G401 (cell line): ENCODE measurements at places on chromosomes 1 and 21.

- DNase-seq = no peak
These were observed 76.4 kb downstream of the HIVEP3 start for GRCh38 chr1:41842326-41842725.

DNA sequence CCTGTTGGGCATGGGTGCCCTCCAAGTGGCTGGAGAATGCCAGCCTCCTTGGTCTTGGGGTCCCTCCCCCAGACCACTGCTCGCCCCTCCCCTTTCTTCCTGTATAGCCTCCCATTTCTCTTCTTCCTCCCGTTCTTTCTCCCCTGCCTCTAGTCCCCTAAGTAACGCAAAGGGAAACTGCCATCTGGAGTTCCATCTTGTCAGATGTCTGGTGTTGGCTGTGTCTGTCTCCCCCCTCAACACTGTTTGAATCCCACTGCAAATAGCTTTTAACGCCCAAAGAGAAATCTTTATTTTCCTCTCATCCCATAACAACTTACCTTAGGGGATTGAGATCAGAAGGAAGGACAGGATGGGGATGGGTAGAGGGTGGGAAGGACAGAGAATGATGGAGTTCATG lies 55.3 kb upstream of the CSF3R start:
- no peak for DNase-seq

DNA sequence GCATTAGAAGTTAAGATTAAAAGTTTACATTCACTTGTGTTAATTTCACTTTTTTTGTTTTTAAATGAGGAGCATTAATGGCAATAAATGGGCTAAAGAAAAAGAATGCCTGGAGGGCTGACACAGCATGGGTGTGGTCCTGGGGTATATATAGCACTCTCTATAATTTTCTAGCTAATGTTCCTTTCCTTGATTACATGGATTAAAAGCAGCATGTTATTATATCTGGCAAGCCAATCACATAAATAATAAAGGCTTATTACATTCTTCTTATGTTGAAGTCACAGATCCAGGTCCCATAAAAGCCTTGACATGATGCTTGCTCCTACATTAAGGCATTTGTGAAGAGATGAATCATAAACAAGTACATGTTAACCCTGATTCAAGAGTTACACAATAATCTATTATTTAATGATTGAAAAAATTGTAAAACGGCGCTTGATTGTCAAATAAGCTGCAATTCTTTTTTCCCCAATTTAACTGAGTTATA lies 91.4 kb downstream of the LYPLAL1 start:
- DNase-seq = no peak

- no peak for DNase-seq
These were observed 87.1 kb upstream of the LRRC8D start for GRCh38 chr1:89733748-89734147.

- DNase-seq = no peak
These were observed 174.3 kb downstream of the NEK7 start for GRCh38 chr1:198330982-198331615.

GRCh38 chr1:16183179-16183578 lies 27.3 kb upstream of the EPHA2 start:
- DNase-seq = no peak

DNA sequence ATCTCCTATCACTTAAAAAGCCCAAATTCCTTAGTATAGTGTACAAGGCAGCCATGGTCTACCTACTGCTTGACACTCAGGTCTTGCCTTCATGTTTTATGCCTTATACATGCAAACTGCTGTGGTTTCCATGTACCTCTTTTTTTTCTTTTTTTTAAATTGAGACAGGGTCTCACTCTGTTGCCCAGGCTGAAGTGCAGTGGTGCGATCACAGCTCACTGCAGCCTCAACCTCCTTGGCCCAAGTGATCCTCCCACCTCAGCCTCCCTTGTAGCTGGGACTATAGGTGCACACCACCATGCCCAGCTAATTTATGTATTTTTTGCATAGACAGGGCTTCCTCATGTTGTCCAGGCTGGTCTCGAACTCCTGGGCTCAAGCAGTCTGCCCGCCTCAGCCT lies 8.0 kb downstream of the CD55 start:
- no peak for DNase-seq

DNA sequence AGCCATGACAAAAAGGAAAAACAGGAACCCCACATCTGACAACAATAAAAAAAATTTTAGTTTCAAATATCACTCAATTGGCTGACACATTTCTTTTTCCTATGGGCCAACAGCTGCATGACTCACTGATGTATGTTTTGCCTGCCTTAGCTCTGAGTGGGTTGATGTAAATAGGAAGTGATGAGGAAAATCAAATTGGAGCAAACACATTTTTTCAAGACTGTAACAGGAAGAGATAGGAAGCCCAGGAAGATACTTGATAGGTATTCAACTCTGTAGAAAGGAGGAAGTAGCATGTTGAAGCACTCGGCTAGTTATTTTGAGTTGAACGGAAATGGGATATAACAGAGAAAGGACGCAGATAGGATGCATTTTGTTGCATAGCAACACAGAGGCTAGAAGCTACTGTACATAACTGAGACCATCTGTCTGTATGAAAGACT lies 168.0 kb upstream of the NR5A2 start:
- no peak for DNase-seq

DNA sequence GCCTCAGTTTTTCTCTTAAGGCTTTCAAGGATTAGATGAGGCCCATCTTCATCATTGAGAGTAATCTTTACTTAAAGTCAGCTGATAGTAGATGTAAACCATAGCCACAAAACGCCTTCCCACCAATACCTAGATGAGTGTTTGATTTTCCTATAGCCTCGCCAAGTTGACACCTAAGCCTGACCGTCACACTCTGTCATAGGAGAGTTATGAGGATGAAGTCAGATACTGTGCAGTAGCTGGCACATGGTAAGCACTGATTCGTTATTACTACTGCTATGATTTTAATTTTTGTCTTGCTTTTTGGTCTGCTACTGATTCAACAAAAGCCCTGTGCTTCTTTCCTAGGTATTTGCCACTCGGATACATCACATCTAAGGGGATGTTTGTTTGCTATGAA lies 395.5 kb downstream of the RPS6KC1 start:
- no peak for DNase-seq

GRCh38 chr1:56964349-56965017 lies 1.3 kb downstream of the C8B start:
- DNase-seq = no peak

- DNase-seq = no peak
These were observed 94.7 kb downstream of the TSEN15 start for GRCh38 chr1:184146202-184146601.

- DNase-seq = no peak
These were observed 26.6 kb downstream of the AK4 start for GRCh38 chr1:65174585-65174984.

GRCh38 chr1:228100822-228101613 lies 2.1 kb downstream of the C1orf35 start:
- DNase-seq = no peak

- no peak for DNase-seq
These were observed 27.3 kb downstream of the TMEM200B start for GRCh38 chr1:29096231-29096886.

DNA sequence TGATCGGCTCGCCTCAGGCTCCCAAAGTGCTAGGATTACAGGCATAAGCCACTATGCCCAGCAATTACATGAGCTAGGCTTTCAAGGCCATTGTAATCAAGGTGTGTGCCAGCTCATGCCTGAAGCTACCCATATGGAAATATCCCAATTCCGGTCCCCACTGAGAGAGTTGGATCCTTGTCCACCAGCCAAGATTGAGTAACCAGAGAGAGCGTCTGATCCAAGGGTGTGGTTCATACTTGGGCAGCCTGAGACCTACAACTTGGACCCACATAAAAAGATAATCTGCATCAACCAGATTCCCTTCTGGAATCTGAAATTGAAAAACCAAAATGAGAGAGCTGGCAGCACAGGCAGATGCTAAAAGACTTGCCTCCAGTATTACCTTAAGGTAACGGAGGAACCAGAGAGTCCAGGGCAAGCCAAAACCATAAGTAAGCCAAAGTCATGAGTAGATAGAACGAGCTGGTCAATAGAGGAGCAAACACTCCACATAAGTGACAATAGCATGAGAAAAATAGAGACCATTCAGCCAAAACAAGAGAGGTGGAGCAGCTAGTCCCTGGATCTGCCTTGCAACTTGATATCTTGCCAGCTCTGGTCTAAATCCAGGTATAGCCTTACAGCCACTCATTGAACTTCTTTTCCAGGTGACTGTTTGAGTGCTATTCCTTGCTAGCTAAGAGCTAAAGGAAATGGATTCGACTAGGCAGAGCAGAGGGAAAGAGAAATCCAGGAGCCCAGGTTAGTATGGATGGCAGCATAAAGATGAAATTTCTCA lies 63.8 kb upstream of the ATP1A1 start:
- peak; percentile 34 for DNase-seq

DNA sequence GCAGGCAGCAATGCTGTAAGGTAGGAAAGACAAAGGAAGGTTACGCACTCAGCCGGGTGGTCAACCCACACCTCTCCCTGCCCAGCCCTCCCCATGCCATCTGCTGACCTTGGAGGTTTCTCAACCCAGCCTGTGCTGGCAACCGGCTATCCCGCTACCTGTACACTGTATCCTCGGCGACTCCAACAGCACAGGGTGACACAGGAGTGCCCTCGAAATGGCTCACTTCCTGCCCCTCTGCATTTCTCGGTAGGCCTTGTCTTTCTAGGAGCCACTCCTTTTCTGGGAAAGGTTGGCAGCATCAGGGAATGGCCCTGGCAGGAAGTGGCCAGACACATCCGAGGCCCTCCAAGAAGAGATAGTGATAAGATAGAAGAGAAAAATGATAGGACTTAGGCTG lies 124.0 kb downstream of the PROX1 start:
- no peak for DNase-seq

- DNase-seq = no peak
These were observed 182.2 kb downstream of the AJAP1 start for GRCh38 chr1:4836574-4836973.

GRCh38 chr1:158147401-158147800 lies 33.3 kb upstream of the CD1D start:
- DNase-seq = no peak

DNA sequence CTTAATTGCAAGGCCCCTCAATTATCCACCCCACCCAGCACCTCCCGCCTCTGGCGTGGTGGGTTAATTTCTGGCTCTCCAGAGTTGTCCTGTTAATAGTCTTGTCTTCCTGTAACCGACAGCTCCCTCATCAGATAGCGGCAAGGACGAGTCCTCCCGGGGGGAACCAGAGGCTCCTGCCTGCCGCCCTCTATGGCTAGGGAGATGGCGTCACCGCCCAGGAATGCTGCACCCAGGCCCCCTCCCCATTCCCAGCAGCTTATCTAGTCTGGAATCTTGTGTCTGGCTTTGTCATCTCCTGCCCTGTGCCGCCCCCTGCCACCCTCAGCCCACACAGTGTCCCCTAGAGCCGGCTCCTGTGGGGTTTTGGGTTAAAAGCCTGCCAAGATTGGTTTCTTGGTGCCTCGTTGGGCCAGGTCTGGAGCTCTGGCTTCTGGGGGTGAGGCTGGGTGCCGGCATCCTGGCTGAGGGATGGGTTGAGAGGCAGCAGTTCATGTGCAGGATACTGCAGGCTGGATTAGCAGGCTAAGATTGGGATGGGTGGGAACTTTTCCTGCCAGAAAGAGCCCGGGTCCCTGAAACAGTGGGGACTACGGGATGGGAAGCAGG lies 48.8 kb downstream of the EDN2 start:
- no peak for DNase-seq

DNA sequence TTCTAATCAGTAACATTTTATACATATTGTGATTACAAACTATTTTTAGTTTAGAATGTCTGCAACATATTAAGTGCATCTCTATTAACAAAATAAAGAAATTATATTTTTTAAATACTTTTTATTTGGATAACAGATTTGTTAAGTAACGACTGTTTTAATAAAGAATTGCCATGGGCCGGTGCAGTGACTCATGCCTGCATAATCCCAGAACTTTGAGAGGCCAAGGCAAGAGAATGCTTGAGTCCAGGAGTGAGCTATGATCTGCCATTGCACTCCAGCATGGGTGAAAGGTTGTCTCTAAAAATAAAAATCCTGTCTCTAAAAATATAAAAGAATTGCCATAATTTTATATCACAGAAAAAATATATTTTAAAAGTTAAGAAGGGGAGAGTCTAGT lies 4.1 kb downstream of the LRRIQ3 start:
- DNase-seq = no peak

DNA sequence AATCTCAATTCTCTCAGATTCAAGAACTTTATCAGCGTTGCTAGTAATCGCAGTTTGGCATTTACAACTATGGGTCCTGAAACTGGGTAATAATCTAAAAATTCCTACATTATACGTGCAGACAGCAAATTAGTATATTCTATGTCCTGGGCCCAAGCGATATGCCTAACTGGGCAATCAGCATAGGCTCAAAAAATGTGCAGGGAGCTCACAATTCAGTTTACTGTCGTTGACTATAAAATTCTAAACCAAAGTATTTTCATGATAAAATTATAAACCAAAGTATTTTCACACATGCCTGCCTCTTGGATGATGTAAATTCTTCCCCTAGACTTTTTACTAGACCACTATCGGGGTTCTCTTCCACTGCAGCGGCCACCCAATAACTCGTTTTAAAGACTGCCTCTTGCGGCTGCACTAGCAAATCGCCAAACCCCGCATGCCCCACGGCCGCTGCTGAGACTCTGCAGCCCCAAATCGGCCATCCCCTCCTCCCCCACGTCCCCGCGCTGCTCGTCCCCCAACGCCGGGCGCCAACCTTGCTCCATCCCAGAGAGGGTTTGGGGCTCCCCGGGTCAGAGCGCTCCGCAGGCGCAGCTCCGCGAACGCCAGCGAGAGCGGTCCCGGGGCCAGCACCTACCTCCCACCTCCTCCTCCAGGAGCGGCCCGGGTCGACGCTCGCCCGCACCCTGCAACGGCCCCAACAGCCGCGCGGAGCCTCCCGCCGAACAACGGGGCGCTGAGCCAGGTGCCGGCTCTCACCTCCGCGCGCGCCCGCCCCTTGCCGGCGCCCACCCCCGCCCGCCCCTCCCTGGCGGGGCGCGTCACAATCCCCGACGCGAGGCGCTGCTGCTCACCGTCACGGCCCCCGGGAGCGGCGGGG lies 506 bp downstream of the SSX2IP start:
- peak; percentile 83 for DNase-seq

GRCh38 chr1:93704052-93704451 lies 22.4 kb upstream of the BCAR3 start:
- DNase-seq = no peak

- no peak for DNase-seq
These were observed 253.9 kb downstream of the DUSP10 start for GRCh38 chr1:221487781-221488524.

DNA sequence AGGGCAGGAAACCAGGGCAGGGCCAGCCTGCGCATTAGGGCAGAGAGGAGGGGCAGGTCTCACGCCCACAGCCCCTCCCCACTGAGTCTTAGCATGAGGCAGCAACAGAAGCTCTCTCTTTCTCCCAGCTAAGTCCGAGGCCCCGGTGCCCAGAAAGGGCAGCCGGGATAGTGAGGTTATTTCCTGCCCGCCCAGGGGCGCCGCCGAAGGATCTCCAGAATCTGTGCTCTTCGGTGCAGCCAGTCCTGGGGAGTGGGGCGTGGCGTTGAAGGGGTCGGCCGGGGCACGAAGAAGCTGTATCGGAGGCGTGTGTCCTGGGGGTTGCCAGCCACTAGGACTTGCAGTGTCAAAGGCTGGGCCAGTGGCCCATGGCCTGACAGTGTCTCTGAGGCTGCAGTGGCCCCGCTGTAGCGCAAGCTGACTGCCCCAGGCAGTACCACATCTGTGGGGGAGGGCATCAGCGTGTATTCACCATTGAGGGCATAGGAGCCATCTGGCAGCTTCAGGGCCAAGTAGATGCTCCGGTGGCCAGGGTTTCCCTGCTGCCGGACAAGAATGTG lies 7.8 kb downstream of the ADAMTS4 start:
- no peak for DNase-seq
